ENCODE measurements at places on chromosomes 6 and 20.

DNA sequence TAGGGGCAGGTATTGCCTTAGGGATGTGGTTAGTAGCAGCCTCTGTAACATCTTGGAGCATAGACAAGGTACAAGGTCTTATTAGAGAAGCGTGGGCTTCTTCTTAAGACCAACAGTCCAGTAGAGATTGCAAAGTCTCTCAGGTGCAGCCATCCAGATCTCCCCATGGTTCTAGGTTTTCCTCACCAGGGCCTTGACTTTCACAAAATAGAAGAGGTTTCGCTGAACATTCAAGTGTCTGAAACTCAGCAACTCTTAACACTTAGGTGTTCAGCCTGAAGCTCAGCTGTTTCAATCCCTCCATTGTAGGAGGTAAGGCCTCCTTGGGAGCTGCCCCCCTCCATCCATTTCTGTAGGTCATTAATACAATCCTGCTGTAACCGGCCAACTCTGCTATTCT, 44.4 kb downstream of the GOPC start:
- no peak for DNase-seq

DNA sequence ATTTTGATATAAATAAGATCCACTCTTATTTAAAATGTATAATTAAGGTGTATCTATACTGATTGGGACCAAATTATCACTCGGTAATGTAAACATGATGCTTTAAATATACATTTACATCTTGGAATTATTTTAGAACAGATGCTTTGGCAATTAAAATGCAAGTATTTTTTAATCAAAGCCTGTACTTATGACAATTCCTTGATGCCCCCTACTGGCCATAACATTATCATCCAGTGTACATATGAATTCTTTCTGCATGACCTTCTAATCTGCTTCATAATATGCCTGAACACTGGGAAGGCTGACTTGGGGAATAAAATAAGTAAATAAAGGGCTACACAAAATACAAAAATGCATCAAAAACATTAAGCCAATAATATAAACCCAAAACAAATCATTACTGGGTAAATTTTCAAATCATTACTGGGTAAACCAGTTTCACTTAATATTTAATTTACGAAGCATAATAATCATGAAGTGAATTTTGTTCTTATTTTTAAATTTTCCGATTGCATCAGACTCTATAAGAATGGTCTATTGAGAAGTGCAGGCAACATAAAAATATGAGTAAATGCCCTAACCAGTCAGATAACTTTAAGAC, 65.1 kb downstream of the CGA start:
- no peak for DNase-seq

DNA sequence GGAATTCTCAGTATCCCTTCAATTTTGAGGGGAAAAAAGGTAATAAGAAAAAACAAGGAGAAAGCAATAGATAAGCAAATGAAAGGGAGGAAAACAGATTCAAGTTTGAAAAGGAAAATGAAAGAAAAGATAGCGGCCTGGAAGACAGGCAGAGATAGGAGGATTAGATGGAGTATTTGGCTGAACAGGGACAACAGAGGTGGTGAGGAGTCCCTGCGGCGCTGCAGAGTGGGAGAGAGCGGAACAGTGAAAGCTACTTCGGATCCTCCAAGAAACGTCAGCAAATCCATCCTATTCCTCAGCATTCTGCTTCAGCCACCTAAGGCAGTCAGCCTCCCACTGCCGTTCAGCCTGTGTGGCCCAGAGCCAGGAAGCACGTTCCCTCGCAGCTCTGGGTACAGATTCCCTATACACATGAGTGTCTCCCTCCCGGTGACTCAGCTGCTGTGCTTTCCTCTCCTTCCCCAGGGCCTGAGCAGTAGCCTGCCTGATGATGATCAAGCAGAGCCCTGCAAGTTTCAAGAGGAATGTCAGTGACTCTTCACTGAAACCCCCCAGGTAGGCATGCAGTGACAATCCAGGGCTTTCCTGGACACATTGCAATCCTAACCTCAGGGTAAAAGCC, 43.4 kb upstream of the CDYL start:
- DNase-seq = no peak

DNA sequence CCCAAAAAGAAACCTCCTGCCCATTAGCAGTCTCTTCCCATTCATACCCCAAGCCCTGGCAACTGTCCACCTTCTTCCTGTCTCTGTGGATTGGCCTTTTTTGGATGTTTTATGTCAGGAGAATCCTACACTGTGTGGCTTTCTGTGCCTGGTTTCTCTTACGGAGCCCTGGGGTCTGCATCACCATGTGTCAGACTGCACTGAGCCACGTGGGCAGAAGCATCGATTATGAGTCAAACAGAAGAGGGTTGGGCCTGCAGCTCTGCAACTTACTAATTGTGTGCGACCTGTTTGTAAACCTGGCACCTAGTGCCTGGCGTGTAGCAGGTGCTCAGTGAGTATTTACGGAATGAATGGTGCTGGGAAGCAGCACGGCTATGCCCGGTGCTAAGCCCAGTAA, 62.6 kb downstream of the IGF2R start:
- DNase-seq = no peak

- DNase-seq = no peak
Measured at GRCh38 chr6:72651967-72652956, 30.4 kb downstream of the KCNQ5 start.

Data from stimulated activated CD8-positive, alpha-beta memory T cell treated with anti-CD3 and anti-CD28 coated beads, Interleukin-4, amount 100 ng/mL, for 4 hours (primary cell).